ENCODE measurements at places on chromosomes 2 and 18. TPM values are rescaled to one million over a fixed set of nuclear protein-coding genes. Genes with fewer than 3 reads are reported as not detected.
A peak's percentile ranks its signal among the peaks of the same experiment; 100 is the strongest.

PCARE gene
- total RNA-seq: not detected

ZDBF2 gene
- 29.7 TPM for total RNA-seq

DNA sequence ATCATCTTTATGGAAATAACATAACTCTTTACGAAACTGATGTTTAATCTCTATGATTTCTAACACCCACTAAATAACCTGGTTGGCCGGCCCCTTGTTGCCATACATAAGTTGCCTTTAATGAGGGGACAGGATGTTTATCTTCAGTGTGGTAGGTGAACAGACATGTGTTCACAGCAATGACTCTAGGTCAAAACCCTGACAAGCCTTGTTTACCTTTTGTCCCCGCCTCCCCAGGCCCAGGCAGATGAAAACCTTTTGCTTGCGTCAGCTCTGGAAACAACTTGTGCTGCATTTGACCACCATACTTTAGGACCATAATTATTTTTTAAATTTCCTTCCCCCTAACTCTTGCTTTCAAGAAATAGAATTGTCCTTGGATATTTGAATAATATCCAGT is 2.9 kb upstream of the DSG4 start:
- no peak overlapping the region for H3K27ac ChIP-seq
- H3K4me3 ChIP-seq: no peak overlapping the region
- no peaks in the 10 kb centered on the region for H3K4me1 ChIP-seq
- DNase-seq: no peak
- H3K36me3 ChIP-seq: no peaks in the 10 kb centered on the region

HTR2B gene
- 0.14 TPM for total RNA-seq

DNA sequence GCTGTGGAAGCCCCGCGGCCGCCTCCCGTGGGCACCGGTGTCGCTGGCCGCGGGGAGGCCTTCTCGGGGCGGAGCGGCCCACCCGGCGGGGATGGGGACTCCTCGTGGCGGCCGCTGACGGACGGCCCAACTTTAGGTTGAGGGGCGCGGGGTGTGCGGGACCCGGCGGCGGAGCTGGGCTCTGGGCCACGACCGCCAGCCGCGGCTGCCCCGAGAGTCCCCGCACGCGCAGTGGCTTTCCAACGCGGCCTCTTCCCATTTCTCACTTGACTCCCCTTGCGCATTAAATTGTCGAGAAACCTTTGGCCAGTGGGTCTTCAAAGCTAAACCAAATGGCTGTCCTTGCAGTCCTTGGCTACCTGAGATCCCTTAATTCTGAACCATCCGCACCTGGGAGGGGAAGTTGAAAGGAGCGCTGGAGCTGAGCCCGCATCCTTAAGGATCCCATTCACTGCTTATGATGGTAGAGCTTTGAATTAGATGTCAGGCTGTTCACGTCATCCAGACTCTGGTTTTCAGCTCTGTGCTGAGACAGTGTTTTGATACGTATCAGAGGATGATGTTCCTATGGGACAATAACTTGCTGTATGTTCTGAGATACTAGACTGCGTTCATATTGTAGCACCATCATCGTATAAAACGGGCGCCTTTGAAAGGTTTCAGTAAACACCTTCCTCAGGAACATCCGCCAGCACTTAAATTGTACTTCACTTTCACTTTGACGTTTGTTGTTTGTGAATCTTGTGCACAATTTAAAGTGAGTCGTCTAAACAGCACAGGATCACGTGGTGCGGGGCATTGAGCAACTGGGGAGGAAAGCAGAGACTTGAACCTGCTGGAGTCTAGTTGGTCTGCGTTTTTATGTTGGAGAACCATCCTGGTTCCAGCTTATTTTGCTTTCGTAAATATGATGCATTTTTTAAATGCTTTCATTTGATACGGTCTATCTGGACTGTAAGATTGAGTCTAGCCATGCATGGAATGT is 874 bp downstream of the CLIP4 start:
- H3K4me1 ChIP-seq: peaks cover 23% of the 10 kb centered on the region
- no peaks in the 10 kb centered on the region for H3K36me3 ChIP-seq
- peak overlapping the region; percentile 85 for H3K4me3 ChIP-seq
- peak overlapping the region; percentile 88 for H3K27ac ChIP-seq

DNA sequence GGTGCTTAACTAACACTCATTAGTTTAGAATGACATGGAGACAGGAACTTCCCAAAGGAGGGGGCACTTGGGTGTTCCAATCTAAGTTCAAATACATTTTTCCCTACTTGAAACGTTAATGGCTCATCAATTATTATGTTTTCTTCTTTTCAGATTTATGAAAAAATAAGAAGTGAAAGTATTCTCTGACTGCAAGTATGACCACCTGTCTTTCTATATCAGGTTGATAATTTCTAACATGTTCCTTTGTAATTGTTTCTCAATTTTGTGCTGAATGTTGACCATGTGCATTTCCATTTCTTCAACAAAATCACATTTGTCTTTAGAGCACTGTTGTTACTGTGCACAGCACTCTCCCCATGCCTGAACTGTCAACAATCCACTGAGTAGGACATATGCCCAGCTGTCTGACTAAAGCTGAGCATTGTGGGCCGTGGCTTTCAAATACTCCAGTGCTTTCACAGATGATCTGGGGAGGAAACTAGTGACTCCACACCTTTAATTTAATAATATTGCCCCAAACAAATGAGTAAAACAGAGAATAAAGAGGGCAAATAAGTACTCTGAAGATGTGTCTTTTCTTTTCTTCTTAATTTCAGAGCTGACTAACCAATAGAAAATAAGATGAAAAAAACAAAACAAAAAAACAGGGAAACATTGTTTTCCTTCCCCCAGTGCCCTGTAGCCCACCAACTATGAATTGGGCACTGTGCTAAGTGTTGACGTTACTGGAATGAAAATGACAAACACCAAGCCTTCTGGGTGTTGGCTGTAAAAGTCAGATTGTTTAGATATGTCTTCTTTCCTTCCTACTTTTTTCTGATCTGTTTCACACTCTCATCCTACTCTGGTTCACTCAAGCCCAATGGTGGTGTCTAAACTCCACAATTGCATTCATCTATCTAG is 16.0 kb downstream of the LANCL1 start:
- H3K4me3 ChIP-seq: no peak overlapping the region
- no peaks in the 10 kb centered on the region for H3K4me1 ChIP-seq
- no peaks in the 10 kb centered on the region for H3K27me3 ChIP-seq
- no peak for DNase-seq

- H3K4me1 ChIP-seq: no peaks in the 10 kb centered on the region
- H3K4me3 ChIP-seq: no peak overlapping the region
- H3K27me3 ChIP-seq: no peaks in the 10 kb centered on the region
- no peak overlapping the region for H3K27ac ChIP-seq
- no peaks in the 10 kb centered on the region for H3K36me3 ChIP-seq
These were observed 318.4 kb downstream of the TXNL1 start for GRCh38 chr18:56319953-56320352.

ERBB4 gene
- not detected for total RNA-seq

GRCh38 chr18:10264260-10264659 is 190.2 kb upstream of the APCDD1 start:
- no peaks in the 10 kb centered on the region for H3K27me3 ChIP-seq
- no peak overlapping the region for H3K4me3 ChIP-seq
- no peaks in the 10 kb centered on the region for H3K4me1 ChIP-seq
- no peak overlapping the region for H3K27ac ChIP-seq
- no peaks in the 10 kb centered on the region for H3K36me3 ChIP-seq

DNA sequence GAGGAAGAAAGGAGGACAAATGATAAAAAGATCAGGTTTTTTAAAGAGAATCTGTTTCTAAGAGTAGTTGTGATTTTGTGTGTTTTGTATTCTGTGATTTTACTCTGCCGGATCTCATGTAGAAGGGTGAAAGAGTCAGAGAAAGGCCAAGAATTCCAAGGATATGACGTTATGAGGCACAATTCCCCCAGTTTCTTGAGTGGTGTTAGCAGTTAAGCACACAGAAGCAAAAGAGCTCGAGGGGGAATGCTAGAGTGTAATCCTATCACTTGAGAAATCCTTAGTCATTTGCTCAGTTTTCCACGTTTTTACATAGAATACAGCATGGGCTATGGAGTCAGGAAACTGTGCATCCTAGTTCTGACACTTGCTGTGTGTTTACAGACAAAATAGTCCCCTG is 34.8 kb downstream of the METTL4 start:
- no peaks in the 10 kb centered on the region for H3K4me1 ChIP-seq
- peaks cover 11% of the 10 kb centered on the region for H3K36me3 ChIP-seq
- H3K27ac ChIP-seq: no peak overlapping the region

CDK5R2 gene
- total RNA-seq: not detected

DNA sequence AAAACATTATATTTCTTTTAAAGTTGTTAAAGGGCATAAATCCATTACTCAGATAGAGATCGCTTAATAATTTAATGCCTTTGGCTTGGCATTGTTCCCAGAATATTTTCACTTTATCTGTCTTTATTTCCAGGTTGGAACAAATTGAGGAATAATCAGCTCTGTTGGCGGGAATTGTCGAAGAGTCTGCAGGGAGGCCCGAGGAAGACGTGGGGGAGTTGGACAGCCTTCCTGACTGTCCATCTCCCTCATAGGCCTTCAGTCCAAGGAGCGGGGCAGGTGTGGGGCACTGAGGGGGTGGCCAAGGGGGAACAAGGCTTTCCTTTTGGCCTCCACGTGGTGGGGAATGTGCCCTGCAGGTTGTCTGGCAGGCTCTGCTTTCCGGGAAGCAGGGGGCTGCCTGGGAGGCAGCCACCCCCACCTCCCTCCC is 179.6 kb downstream of the ZBTB7C start:
- H3K36me3 ChIP-seq: no peaks in the 10 kb centered on the region
- H3K4me3 ChIP-seq: no peak overlapping the region
- H3K27ac ChIP-seq: no peak overlapping the region
- no peak for DNase-seq
- H3K4me1 ChIP-seq: peaks cover 26% of the 10 kb centered on the region

MBD2 gene
- 70.9 TPM for total RNA-seq

- no peaks in the 10 kb centered on the region for H3K36me3 ChIP-seq
- no peak for DNase-seq
- no peak overlapping the region for H3K4me3 ChIP-seq
- H3K27me3 ChIP-seq: no peaks in the 10 kb centered on the region
- no peak overlapping the region for H3K27ac ChIP-seq
These were observed 231.7 kb downstream of the ARL6IP6 start for GRCh38 chr2:152950126-152950525.

DNA sequence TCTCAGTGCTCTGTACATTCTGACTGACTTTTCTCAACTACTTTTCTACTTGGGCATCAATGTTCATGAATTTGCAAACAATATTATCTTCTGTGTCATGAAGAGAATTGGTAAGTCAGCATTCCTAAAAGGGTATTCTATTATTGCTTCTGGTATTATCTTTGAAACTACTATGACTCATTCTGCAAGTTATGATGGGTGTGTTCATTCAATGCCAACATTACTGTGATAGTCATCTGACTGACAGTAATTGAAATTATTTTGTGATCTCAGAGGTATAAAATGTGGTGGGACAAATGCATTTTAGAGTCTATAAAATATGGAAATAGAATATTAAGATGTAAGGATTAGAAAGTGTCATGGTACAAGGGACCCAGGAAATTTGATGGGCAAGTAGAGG is 736.0 kb upstream of the CELF4 start:
- no peaks in the 10 kb centered on the region for H3K4me1 ChIP-seq
- no peaks in the 10 kb centered on the region for H3K36me3 ChIP-seq
- no peak for DNase-seq
- no peak overlapping the region for H3K27ac ChIP-seq

CD8B gene
- total RNA-seq: 1.1 TPM

- no peak overlapping the region for H3K27ac ChIP-seq
- H3K27me3 ChIP-seq: no peaks in the 10 kb centered on the region
These were observed 21.3 kb downstream of the NOL10 start for GRCh38 chr2:10668402-10669012.

SLC5A7 gene
- not detected for total RNA-seq

DNA sequence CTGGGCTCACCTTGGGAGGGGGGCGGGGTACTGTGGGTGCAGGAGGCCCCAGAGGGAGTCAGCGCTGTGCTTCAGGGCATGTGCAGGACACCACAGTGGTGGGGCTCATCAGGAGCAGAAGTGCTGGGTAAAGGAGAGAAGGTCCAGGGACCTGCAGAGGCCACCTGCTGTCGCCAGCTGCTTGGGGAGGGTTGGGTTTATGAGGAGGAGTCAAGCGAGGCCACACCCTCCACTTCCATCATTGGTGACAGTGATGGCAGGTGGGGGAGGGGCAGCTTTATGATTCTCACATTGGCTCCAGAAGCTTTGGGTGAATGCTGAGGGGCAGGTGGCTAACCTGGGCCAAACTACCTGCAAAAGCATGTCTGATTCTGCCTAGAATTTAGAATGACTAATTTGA is 392.6 kb downstream of the HRH4 start:
- no peak for DNase-seq
- H3K4me1 ChIP-seq: no peaks in the 10 kb centered on the region
- no peaks in the 10 kb centered on the region for H3K36me3 ChIP-seq
- no peak overlapping the region for H3K4me3 ChIP-seq

GRCh38 chr2:191637182-191638078 is 40.5 kb upstream of the NABP1 start:
- no peak overlapping the region for H3K4me3 ChIP-seq
- H3K36me3 ChIP-seq: no peaks in the 10 kb centered on the region
- H3K27ac ChIP-seq: no peak overlapping the region
- no peaks in the 10 kb centered on the region for H3K27me3 ChIP-seq
- peaks cover 23% of the 10 kb centered on the region for H3K4me1 ChIP-seq
- DNase-seq: no peak

DNA sequence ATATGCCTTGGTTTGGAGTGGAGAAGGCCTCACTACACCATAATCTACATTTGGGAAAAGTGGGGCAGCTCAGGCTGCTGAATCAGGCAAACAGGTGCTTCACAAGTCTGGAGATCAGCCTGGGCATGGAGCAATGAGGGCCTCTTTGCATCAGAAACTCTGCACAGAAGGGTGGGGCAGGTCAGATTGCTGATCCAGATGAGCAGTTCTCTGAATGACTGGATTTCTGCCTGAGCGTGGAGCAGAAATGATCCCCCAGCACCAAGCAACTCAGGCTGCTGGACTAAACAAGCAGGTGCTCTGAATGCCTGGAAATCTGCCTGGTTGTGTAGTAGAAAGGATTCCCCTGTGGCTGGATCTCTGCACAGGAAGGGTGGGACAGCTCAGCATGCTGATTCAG is 605.3 kb upstream of the ZNF804A start:
- no peak for DNase-seq
- no peak overlapping the region for H3K27ac ChIP-seq
- H3K36me3 ChIP-seq: no peaks in the 10 kb centered on the region
- no peaks in the 10 kb centered on the region for H3K27me3 ChIP-seq
- no peaks in the 10 kb centered on the region for H3K4me1 ChIP-seq

GRCh38 chr2:95346738-95347671 is 49.9 kb downstream of the KCNIP3 start:
- peaks cover 51% of the 10 kb centered on the region for H3K27me3 ChIP-seq
- DNase-seq: no peak
- H3K4me1 ChIP-seq: peaks cover 11% of the 10 kb centered on the region
- no peak overlapping the region for H3K27ac ChIP-seq
- H3K36me3 ChIP-seq: no peaks in the 10 kb centered on the region

MIB1 gene
- 15.3 TPM for total RNA-seq
